ENCODE measurements at places on chromosomes 2 and 18.

DNA sequence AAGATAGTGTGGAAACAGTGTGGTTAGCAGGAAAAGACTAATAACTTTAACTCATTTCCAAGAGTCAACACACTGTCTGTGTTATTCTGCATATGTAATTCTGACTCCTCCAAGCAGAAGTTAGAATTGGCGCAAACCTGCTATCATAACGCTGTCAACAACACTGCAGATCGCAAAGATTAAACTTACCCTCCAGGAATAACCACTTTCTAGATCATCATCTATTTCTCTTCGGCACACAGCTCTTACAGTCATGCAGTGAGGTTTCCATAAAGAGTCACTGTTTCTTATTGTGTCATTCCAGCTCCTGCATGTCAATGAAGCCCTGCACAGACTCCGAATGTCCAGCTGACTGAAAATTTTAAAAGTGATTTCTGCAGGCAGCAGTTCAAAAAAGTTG, 2.4 kb downstream of the FBXO48 start:
- DNase-seq, result no peak

GRCh38 chr2:126995621-126996377, 97.1 kb downstream of the TEX51 start:
- DNase-seq, result no peak

- no peak for DNase-seq
These were observed 6.4 kb upstream of the DUSP19 start for GRCh38 chr2:183072177-183072576.

GRCh38 chr2:172109256-172109987, 6.7 kb upstream of the DLX2 start:
- DNase-seq, result no peak

GRCh38 chr2:201040867-201041628, 30.4 kb downstream of the HYCC2 start:
- DNase-seq, result no peak

DNA sequence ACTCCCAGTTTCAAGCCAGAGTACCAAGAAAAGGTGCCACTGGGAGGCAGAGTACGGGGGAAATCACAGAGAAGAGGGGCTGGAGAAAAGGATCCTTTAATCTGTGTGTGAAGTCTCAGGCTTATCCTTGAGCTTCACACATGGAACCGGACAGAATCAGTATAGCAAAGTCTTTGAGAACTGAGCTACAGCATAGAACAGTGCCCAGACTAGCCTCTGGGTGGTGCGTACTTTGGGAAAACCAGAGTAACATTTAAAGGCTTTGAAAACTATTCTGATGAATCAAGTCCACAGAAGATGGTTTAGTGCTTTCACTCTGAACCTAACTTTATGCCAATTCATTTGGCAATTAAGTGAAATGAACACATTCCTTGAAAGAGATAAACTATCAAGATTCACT, 83.1 kb downstream of the BABAM2 start:
- no peak for DNase-seq

DNA sequence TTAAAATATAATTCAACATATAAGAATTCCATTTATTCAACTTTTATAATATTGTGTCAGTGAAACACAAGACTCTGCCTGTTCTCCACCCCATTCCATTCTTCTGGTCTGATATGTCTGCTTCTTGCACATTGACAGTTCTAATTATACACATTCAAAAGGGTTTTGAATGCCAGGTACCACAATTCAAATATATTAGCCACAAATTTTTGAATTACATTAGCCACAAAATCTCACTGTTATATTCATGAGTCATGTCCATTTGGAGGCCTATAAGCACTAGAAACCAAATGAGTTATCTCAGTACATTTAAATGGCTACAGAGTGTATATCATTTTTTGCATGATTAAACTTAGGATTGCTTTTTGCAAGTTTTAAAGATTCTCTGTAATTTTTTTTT, 72.1 kb downstream of the CCDC150 start:
- no peak for DNase-seq

DNA sequence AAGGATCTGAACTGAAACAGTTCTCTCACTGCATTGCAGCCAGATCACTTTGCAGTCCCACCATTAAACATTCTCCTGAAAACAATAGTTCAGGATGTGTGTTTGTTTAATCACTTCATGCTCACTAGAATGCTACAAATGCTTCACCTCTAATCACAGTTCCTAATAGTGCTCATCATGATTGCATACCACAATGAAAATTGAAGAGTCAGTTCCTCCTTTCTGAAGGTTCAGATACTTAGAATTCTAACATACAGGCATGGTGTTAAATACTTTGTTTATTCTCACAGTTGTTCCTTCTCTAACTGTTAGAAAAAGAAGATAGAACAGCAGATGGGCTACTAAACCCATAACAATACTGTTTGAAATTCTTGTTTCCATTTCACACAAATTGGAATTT, 622.3 kb upstream of the ACVR2A start:
- no peak for DNase-seq

DNA sequence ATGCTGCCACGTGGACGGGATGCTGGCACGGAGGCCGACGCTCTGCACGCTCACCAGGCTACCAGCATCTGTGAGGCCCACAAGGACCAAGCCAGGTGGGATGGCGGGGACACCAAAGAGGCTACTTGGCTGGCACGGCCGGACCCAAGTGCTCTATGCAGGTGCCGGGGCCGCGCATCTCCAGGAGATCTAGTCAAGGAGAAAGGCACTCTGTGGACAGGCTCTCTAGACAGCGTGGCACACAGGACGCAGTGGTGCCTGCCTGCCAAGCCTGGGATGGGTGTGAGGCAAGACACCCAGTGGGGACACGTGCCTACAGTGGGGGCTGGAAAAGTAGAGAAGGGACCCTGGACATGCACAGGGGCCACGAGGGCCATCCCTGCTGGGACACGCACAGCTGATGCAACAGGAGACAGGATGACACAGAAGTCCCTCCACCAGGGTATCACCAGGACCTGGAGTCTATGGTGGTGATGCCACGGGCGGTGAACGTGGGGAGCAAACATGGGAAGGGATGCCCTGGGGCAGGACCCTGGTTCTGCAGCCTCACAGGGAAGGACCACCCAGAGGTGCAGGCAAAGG, 28.5 kb downstream of the ZNF516 start:
- DNase-seq, result no peak

GRCh38 chr18:75029481-75029880, 179.5 kb downstream of the PTGR3 start:
- DNase-seq, result no peak

GRCh38 chr2:221529943-221530652, 42.0 kb downstream of the EPHA4 start:
- no peak for DNase-seq

- DNase-seq, result no peak
These were observed 10.2 kb downstream of the FECH start for GRCh38 chr18:57576316-57576715.

DNA sequence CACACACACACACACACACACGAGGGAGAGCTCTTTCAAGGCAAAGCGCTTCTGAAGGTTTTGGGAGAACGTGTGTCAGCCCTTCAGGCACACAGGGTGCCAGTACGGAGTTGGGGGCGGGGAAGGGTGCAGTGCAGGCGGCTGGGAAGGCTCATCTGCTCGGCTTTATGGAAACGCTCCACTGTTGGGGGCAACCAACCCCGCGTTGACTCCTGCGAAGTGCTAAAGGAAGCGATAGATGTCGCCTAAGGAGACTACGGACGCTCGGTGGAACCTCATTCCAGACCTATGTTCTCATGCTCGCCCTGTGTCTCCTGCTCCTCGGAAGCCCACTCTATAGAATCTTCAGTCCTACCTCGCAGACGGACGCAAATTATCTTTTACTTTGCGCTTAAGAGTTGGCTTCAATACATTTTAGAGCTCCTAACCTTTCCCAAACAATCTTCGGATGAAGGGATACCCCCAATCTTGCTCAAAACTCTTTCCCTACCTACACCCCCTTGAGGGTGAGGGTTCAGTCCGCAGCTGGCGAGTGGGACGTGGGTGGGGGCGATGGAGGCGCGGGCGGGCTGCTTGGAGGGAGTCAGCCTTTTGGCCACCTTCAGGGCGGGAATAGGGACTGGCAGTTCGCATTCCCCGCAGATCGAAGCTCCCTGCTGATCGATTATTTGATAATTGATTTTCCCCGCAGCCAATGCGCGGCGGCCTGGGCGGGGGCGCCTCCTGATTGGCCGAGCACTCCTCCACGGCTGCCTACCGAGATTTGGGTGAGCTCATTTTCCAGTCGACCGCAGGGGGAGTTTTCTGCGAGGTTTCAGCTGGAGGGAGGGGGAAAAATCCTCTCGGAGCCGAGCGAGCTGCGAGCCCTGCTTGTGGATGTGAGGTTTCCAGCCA, 1.9 kb upstream of the MEIS1 start:
- DNase-seq, result no peak

GRCh38 chr2:32772638-32773447, 145.0 kb downstream of the TTC27 start:
- DNase-seq, result no peak

- DNase-seq, result no peak
These were observed 15.6 kb upstream of the YWHAQ start for GRCh38 chr2:9646196-9647030.

GRCh38 chr2:120871016-120871635, 135.5 kb downstream of the GLI2 start:
- DNase-seq, result no peak

GRCh38 chr2:106579750-106580197, 92.6 kb downstream of the CD8B2 start:
- no peak for DNase-seq

GRCh38 chr2:46042711-46043110, 254.5 kb upstream of the EPAS1 start:
- no peak for DNase-seq

DNA sequence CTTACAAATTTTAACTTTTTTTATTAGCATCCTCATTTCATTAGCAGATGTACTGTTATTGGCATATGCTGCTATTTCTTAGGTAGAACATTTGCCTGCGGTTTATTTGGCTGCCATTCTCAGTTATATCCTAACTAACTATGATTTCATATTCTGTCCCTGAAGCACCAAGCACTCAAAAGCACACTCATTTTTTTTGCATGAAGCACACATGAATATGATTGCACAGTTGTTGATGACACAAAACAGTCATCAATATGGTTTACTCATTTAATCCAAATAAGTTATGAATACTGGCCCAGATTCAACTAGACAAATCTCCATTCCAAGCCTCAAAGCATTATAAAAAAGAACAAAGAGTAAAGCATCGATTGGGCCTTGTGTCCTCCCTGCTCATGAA, 129.4 kb upstream of the CNTNAP5 start:
- no peak for DNase-seq

DNA sequence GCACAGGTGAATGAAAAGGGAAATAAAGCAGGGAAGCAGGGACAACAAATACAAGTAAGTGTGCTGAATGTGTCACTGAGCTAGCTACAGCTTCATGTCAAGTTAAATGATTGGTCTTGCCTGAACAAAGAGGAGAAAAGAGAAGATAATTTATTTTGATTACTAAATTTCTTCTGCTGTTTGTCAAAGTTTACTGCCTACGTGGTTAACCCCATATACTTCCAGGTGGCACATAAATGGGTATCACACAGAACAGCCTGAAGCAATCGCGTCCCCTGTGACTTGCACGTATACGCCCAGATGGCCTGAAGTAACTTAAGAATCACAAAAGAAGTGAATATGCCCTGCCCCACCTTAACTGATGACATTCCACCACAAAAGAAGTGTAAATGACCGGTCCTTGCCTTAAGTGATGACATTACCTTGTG, 434.2 kb downstream of the LRRTM4 start:
- no peak for DNase-seq

DNA sequence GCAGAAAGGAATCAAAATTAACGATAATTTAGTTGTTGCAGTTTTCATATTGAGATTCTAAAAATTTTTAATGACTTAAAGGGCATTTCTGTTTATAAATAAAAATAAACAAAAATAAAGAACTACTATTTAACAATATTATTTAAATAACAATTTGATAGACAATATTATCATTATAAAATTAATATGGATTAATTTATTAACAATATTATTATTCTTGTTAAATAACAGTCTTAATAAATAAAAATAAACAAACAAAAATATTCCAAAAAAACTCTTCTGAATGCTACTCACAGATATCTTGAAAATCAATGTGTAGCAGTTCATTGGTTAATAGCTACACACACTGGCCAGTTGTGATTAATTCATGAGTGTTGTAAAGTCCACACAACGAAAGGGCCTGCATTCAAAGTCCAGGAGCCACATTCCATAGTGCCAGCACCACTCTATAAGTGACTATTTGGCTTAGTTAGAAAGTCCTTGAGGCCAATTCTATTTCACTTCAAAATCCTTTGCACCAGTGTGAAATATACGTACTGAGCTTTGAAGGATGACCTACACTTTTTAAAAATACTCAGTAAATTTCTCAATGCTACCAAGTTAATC, 117.1 kb downstream of the ZNF521 start:
- DNase-seq, result no peak

- peak; percentile 24 for DNase-seq
These were observed 3.5 kb downstream of the ZCCHC2 start for GRCh38 chr18:62526098-62527025.

- no peak for DNase-seq
These were observed 21.3 kb downstream of the MALT1 start for GRCh38 chr18:58692422-58693185.

DNA sequence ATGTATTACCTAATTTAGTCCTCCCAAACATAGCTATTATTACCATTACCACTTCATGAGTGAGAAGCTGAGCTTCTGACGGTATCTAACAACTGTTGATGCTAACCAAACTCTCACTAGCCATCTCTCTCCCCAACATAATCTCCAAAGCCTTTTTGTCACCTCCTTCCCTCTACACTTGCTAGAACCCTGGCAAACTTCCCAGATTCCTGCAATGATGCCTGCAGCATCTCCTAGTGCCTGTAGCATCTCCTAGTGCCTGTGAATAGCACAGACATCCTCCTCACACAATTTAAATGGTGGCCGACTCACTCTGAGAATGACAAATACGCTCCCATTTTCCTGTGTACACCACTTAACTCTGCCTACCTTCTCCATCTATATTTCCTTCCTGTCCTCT, 126.7 kb downstream of the STK39 start:
- no peak for DNase-seq

DNA sequence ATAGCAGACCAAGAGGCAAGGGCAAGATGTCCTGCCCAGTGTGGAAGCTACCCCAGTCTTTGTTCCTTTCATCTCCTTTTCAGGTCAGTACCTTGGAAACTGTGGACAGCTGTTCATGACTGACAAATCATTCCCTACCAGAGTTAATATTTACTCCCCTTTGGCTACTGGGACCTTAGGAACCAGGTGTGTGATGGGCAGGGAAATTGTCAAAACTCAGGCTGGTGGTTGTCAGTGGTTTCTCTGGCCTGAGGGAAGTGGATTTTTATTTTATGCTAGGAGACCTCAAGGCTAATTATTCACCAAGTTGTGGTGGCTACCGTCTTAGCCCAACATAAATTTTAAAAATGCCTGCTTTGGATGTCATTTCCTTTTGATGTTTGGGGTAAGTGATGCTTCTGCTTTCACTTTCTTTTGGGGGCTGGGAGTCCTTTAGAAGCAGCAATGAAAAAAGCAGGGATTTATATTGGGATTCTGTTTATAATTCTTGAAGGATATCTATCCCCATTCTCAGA, 119.3 kb downstream of the SETBP1 start:
- DNase-seq, result no peak

GRCh38 chr2:79271456-79271855, 111.9 kb upstream of the REG3A start:
- no peak for DNase-seq

- no peak for DNase-seq
These were observed 494 bp downstream of the ANKZF1 start for GRCh38 chr2:219230059-219230540.
